AG09309 (cell line): ENCODE measurements at places on chromosomes 2 and 18.

- DNase-seq: no peak
These were observed 68.7 kb downstream of the DIS3L2 start for GRCh38 chr2:232030229-232030628.

GRCh38 chr2:46200861-46201605 lies 96.2 kb upstream of the EPAS1 start:
- DNase-seq: no peak

DNA sequence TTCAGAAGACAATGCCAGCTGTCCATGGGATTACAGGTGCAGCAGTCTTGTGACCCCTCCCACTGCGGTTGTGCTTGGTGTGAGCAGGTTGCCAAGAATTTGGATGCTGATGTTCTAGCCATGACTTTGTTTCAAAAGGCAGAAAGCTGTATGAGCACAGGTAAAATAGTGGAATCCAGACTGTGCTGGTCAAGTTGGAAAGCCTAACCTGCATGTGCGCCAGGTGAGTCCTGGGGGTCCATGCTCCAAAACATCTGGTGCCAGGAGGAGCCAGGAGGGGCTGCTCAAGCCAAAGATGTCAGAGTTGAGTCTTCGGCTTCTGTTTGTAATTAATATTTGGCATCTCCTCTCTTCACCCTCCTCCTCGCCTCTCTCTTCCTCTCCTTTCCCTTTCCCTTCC lies 330.1 kb downstream of the MYCN start:
- no peak for DNase-seq

GRCh38 chr2:240958366-240959213 lies 39.8 kb upstream of the SNED1 start:
- no peak for DNase-seq

- no peak for DNase-seq
These were observed 30.0 kb upstream of the ATP6V1B1 start for GRCh38 chr2:70905443-70906421.

DNA sequence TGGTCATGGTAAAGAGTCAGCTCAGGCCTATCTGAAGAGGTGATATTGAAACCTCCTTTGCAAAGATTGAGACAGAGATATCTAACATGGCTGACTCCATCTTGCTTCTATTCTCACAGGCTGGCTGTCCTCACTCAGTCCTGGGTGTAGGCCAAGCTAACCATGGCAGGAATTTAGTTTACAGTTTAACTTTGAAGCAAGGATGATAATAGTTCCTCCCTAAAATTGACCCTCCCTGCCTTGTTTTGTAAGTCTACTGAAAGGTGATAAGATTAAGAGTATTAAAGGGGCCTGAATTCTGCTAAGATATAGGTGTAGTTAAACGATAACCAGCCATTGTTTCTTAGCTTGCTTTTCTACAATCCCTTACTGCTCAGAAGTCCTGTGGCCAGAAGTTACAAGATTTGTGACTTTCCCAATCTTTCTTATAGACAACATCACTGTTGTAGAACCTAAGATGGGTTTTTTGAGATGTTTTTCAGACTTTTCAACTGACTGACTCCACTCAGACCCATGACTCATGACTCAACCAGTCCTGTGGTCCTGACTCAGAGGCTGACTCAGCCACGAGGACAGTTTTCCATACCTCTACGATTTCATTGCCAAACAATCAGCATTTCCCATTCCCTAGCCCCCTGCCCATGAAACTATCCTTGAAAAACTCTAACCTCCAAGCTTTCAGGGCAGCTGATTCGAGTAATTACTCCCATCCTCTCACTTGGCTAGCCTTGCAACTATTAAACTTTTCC lies 195.7 kb upstream of the SESTD1 start:
- DNase-seq: peak; percentile 90

DNA sequence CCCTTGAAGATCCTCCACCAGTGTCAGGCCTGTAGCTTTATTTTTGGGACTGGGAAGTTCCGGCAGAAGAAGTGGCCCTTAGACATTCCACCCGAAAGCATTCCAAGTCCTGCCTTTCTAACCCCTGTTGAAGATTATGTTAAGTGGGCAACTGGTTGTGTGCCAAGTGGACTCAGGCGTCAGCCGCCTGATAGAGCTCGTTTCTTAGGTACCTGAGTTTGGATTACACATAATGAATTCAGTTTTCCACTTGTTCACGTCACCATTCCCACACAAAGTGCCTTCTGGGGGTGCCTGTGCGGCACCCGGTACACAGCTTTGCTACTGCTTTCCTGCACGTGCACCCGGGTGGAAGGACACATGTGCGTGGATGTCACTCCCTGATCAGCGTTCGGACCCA lies 156.5 kb downstream of the PTGR3 start:
- no peak for DNase-seq

GRCh38 chr18:57621246-57621604 lies 411 bp downstream of the NARS1 start:
- no peak for DNase-seq

DNA sequence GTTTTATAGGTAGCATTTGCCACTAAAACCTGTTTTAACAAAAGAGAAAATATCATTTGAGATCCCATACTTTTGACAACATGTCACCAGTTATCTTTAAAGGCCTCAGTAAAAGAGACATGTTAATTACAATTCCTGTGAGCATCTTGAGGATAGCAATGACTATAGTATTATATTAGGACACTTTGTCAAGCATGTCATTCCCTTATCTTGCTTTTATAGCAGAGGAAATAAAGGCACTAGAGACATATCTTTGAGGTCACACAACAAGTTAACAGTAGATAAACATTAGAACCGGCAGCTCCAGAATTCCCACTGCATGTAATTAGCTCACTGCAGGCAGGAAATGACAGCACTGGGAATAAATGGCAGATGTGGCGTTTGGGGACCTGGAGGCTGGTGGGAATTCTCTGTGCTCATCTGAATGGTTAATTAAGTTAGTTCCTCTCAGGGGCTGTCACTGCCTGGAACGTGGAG lies 25.9 kb downstream of the LYPD6B start:
- DNase-seq: no peak

DNA sequence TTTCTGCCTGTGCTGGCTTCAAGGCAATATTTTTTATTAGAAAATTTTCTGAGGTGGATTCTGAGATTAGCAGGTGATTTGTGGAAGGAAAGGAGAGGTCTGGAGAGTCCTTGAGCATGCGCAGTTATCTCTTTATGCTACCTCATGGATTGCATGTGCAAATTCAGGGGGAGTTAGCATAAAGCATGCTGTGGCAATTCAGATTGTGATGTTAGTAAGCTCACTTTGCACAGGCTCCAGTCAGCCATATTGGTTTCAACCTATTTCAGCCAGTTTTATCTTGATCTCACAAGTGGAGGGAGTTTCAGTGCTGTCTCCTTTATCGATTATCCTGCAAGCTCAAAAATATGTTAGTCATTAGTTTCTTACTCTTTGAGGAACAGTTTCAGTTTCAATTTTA lies 2012.3 kb upstream of the PIK3C3 start:
- no peak for DNase-seq

DNA sequence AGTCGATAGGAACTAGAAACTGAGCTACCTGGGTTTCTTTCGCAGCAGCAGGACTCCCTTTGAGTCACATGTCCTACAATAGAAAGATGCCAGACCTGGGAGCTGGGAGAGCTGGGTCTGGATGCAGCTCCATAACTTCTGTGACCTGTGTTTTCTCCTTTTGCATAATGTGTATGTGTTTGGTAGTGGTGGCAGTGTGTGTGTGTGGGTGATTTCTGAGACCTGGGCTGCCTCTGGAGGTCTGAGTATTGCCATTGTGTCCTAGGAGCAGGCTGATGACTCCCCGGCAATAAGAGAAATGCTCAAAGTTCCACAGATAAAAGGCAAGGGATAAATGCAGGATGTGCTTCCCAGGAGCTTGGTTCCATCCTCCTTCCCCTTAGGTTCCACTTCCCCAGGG lies 6.4 kb downstream of the WNT10A start:
- DNase-seq: no peak

GRCh38 chr2:150165442-150165841 lies 322.0 kb downstream of the RND3 start:
- DNase-seq: no peak

GRCh38 chr18:44246001-44246400 lies 434.7 kb upstream of the SETBP1 start:
- no peak for DNase-seq

- no peak for DNase-seq
These were observed 36.9 kb upstream of the KCNG2 start for GRCh38 chr18:79760881-79761280.

- no peak for DNase-seq
These were observed 255.6 kb downstream of the CCDC178 start for GRCh38 chr18:33184958-33185357.

GRCh38 chr2:232892843-232893242 lies 22.8 kb downstream of the SNORC start:
- DNase-seq: no peak

GRCh38 chr2:68645523-68645922 lies 2.1 kb downstream of the PROKR1 start:
- DNase-seq: no peak

GRCh38 chr18:48139431-48140347 lies 209.2 kb upstream of the SMAD2 start:
- DNase-seq: no peak

- DNase-seq: no peak
These were observed 378.4 kb upstream of the PIK3C3 start for GRCh38 chr18:41576643-41577042.

DNA sequence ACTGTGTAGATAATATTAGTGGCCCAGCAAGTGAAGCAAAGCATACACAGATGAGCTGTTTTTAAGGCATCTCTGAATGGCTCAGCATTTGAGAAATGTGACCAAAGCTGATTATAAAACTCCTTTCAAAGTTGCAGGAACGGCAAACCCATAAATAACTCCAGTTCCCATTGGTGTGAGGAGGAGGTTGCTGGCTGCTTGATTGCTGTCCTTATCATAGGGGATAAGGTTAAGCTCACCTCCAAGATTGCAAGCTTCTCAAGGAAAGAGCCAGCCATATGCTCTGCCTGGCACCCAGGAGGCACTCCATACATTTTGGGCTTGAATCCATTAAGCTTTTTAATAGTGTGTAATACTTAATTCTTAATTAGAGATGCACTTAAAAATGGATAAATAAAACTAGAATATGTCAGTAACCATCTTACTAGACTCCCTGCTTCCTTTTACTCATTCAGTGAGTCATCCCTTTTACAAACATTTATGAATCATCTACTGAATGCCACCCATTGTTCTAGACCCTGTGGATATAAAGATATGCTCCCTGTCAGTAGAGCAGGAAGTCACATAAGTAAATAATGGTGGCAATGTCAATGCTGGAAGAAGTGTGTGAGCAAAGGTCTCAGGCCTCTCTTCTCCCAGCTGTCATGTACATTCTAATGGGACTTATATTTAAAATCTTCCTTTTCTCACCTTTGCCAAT lies 99.3 kb downstream of the SPATS2L start:
- DNase-seq: peak; percentile 61

GRCh38 chr2:105935063-105935462 lies 190.4 kb downstream of the NCK2 start:
- no peak for DNase-seq

- no peak for DNase-seq
These were observed 11.3 kb downstream of the NCL start for GRCh38 chr2:231452799-231453508.

GRCh38 chr18:2903006-2903405 lies 56.2 kb downstream of the EMILIN2 start:
- DNase-seq: no peak

- DNase-seq: no peak
These were observed 54.7 kb downstream of the UGGT1 start for GRCh38 chr2:128145651-128146050.

DNA sequence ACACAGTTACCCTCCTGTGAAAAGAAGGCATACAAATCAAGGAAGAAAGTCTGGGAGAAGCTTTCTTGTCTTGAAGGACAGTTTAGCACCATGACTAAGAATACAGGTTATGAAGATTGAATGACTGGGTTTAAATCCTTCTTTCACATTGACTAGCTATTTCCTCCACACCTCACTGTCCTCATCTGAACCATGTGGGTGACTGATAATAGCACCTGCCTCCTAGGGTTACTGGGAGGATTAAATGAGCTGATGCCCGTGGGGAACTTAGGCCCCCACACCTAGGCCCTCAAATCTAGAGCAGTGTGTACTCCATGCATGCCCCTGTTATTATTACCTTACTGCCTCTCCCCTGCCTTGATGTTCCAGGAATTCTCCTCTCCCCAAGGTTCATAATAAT lies 202.9 kb downstream of the FBXO15 start:
- no peak for DNase-seq

GRCh38 chr18:37243741-37244140 lies 321.9 kb downstream of the CELF4 start:
- DNase-seq: no peak

DNA sequence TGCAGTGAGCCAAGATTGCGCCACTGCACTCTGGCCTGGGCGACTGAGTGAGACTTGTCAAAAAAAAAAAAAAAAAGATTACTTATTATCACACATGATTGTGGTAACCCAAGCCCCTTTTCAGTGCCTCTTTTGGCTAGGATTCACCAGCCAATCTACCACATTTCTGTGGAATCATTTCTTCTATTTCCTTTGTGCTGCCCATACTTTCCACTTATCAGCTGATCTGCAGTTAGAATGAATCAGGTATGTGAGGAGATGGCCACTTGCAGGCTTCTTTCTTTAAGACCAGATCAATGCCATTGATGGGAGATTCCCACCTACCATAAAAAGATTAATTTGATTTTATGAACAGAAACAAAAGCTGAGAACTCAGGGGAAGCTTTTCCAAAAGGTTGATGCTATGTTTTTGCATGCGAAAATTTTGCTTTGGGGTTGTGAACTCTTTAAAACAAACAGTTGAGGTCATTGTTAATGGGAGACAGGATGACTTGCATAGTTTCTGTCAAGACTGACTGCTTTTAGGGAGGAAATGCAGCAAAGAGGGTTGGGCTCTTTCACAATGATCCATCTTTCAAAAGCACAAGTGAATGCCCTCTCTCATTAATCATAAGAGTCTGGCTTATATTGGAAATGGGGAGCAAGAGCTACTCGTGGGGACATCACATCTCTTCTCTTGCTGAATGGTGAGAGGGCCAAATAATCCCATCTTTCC lies 66.9 kb upstream of the CYP26B1 start:
- DNase-seq: peak; percentile 64

GRCh38 chr18:74331404-74331803 lies 15.8 kb downstream of the C18orf63 start:
- no peak for DNase-seq

- no peak for DNase-seq
These were observed 56.8 kb upstream of the SPAG16 start for GRCh38 chr2:213227458-213227857.

- DNase-seq: no peak
These were observed 68.4 kb upstream of the MCFD2 start for GRCh38 chr2:46984040-46984439.

- no peak for DNase-seq
These were observed 41.8 kb downstream of the TMEM163 start for GRCh38 chr2:134676960-134677359.

- DNase-seq: no peak
These were observed 16.0 kb downstream of the SH3BP4 start for GRCh38 chr2:234967870-234968208.

- DNase-seq: no peak
These were observed 28.3 kb upstream of the EPHA4 start for GRCh38 chr2:221600388-221600787.
